ENCODE measurements at places on chromosomes 1 and 21.

- no peak for DNase-seq
Measured at GRCh38 chr1:160004001-160004400, 27.8 kb downstream of the PIGM start.

- DNase-seq = no peak
Measured at GRCh38 chr1:92709738-92710137, 75.2 kb downstream of the EVI5 start.

DNA sequence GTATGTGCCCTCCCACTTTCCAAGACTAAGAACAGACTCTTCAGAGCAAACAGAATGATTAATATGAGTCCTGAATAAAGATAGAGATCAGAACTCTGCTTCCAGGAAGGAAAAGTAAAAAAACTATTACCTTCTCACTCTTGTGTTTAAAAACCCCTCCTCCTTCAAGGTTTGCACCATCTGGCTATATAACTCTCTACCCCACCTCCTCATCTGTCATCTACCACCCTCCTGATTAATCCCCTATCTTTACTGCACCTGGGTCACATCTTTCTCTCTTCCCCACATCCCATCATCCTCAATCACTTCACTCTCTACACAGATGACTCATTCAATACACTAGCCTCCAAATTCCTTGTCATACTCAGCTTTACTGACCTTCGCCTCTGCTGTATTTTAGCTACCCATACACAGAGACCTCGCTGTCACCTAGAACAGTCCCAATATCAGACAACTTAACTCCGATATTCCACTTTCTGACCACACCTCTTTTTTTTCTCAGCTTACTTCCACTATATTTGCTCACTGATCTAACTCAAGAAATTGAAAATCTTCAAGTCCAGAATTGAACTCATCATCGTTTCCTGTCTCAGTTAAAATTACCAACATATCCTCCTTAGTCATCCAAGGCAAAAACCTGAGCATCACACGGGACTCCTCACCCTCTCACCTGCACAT, 3.7 kb downstream of the SCMH1 start:
- no peak for DNase-seq

DNA sequence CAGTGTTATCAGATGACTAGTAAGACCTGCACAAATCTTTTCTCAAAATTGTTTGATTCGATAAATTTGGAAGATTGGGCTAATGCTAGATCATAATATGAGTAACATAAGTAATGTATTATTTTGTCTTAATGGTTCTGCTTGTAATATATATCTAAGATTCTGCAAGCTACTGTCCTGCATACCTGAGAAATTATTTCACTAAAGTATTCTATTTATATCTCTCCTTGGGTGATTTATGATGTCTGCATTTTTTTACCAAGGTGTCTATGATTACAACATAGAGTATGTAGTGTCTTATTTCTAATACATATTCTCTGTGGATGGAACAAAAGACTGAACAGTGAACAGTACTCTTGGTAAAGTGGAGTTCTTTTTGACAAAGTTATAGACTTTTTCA, 166.6 kb downstream of the CLEC20A start:
- no peak for DNase-seq

DNA sequence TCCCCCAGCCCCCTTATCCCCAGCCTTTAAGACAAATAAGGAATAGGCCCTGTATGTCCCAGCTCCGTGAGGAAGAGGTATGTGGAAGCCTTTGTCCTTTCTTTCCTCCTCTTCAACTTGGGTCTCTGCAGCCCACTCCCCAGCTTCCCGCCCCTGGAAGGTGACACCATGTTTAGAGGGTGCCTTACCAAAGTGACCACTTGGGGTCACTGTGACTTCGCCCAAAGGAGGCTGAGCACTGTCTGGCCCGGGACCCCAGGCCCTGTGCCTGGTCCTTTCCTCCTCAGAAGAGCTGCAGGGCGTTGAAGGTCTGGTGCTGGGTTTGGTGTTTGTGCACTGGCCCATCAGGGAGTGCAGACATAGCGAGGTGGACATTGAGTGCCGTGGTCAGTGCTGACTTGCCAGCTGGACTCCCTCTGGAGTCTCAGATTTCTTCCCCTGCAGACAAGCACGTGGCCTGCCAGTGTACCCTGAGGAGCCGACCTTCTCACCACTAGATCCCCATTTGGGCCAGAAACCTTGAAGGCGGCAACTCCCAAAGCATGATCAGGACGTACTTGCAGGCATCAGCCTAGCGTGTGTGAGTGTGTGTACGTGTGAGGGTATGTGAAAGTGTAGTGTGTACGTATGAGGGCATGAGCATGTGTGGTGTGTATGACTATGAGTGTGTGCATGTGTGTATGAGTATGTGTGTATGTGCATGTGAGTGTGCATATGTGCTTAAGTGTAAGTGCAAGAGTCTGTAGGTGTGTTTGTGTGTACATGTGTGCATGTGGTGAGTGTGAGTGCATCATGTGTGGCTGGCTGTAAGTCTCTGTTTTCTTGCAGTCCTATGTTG, 181.4 kb upstream of the KIAA0040 start:
- DNase-seq = no peak

DNA sequence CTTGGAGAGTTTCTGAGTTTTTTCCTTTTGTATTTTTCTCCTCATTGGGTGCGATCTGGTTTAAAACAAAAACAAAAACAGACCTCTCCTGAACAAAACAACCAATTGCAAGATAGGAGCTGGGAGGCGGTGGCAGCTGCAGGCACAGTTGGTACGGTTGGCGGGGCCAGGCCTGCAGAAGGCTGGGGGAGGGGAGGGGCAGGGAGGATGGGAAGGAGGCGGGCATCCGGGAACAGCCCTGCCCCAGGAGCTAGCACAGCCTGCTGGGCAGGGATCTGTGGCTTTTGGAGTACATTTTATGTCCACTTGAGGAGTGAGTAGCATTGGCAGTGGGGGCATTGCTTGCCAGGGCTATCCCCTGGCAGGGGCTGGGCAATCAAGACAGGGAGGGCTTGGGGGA, 5.2 kb downstream of the CAPN9 start:
- DNase-seq = no peak

DNA sequence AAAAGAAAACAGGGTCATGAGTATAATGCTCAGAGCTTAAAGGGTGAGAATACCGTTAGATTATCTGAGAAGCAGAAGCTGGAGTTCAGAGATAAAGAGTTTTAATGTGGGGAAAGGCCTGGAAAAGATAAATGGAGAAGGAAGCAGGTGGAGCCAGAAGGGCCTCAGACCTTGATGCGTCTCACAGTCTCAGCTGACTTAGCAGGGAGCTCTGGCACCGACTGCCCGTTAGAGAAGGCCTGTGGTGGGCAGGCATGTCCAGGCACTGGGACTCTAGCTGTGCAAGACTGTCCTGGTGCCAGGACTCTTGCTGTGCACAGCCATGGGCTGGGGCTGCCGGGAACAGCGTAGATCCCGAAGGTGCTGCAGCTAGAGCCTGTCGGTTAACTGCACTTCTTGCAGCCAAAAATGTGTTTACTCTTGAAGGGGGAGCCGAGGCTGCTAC, 3.8 kb upstream of the SLAMF9 start:
- DNase-seq = no peak

DNA sequence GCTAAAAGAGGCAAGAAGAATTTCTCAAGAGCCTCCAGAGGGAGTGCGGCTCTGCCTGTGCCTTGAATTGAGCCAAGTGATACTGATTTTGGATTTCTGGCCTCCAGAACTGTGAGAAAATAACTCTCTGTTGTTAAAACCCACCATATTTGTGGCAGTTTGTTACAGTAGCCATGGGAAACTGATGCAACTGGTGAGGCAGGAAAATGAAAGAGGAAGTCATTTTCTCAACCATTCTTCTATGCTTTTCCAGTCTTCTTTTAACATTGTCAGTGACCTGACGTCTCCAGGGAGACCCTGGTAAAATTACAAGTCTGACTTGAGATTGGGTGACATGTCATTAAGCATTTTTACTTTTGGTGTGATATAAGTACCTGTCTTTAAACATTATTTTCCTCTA, 5.8 kb downstream of the OR6P1 start:
- no peak for DNase-seq

- no peak for DNase-seq
Measured at GRCh38 chr1:174469687-174470086, 21.9 kb downstream of the GPR52 start.

- DNase-seq = no peak
Measured at GRCh38 chr1:69295265-69295664, 272.5 kb upstream of the LRRC7 start.

GRCh38 chr1:219708919-219709543, 96.1 kb upstream of the ZC3H11B start:
- no peak for DNase-seq

- DNase-seq = no peak
Measured at GRCh38 chr1:160394673-160395072, 5.7 kb upstream of the VANGL2 start.

GRCh38 chr21:28922368-28922767, 70.3 kb downstream of the LTN1 start:
- DNase-seq = no peak

Measured in activated T-helper 1 cell treated with anti-CD3 and anti-CD28 coated beads, Interleukin-2, amount 50 U/mL, for 16 hours (primary cell).